ENCODE measurements at places on chromosomes 3 and 15. TPM values are rescaled to one million over a fixed set of nuclear protein-coding genes. Genes with fewer than 3 reads are reported as not detected.

DBR1 gene
- 17.2 TPM for total RNA-seq

TSPAN3 gene
- 252 TPM for total RNA-seq

MKRN3 gene
- total RNA-seq: 3.1 TPM

CACNA1D gene
- total RNA-seq: 0.21 TPM

KY gene
- 0.04 TPM for total RNA-seq

CEMIP gene
- total RNA-seq: 0.07 TPM

NAA50 gene
- total RNA-seq: 110 TPM

TEX9 gene
- 8.8 TPM for total RNA-seq

ARNT2 gene
- 22.9 TPM for total RNA-seq

PLSCR5 gene
- total RNA-seq: not detected

CHRNA5 gene
- 4.7 TPM for total RNA-seq

EHHADH gene
- total RNA-seq: 9.0 TPM

SELENOT gene
- total RNA-seq: 109 TPM

CLSTN2 gene
- 17.3 TPM for total RNA-seq

WDR48 gene
- total RNA-seq: 33.2 TPM

ARHGEF26 gene
- 2.5 TPM for total RNA-seq

GPR87 gene
- 16.7 TPM for total RNA-seq

NR1I2 gene
- total RNA-seq: 0.14 TPM

PEX5L gene
- total RNA-seq: 0.07 TPM

PIF1 gene
- 2.3 TPM for total RNA-seq

GNAT1 gene
- total RNA-seq: not detected

CELF6 gene
- total RNA-seq: 0.41 TPM

KIF9 gene
- total RNA-seq: 14.5 TPM

CYP1A2 gene
- not detected for total RNA-seq

ANKUB1 gene
- total RNA-seq: not detected

LYZL4 gene
- not detected for total RNA-seq

PLS1 gene
- total RNA-seq: 21.8 TPM

CP gene
- 0.07 TPM for total RNA-seq

KLHL40 gene
- not detected for total RNA-seq

TBL1XR1 gene
- total RNA-seq: 90.1 TPM

All from kidney epithelial cell (primary cell).